GOT3 (cell line): ENCODE measurements at places on chromosomes 7 and 10.

DNA sequence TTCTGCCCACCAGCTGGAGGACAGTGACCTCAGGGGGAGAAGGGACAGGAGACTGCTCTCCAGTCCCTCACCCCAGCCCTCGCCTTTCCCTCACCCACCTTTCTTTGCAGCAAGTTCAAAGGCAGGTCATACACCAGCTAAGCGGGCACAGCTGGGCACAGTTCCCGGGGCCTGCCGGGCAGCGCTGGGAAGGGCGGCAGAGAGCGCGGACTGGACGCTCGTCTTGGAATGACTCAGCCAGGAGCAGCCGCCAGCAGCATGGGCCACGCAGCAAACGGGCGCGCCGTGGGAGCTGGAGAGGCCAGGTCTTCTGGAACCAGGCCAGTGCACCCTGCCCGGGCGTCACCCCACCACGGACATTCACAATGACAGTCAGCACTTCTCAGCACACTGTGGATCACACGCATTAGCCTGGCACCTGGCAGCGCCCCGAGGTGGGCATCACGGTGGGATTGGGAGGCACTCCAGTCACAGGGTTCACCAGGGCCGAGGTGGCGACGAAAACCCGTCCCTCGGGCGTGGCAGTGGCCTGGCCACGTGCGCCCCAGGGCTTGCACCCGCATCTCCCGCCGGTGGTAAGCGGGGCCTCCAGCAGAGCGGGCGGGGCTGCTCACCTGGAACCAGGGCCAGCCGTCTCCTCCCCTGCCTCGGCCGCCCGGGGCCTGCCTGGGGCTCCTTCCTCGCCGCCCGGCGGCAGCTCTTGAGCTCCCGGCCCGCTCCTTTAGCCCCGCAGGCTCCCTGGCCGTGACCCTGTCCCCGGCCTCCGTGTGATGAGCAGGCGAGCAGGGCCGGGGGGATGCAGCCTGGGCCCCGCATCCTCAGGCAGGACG is 29.0 kb upstream of the WDFY4 start:
- peak; percentile 79 for DNase-seq

DNA sequence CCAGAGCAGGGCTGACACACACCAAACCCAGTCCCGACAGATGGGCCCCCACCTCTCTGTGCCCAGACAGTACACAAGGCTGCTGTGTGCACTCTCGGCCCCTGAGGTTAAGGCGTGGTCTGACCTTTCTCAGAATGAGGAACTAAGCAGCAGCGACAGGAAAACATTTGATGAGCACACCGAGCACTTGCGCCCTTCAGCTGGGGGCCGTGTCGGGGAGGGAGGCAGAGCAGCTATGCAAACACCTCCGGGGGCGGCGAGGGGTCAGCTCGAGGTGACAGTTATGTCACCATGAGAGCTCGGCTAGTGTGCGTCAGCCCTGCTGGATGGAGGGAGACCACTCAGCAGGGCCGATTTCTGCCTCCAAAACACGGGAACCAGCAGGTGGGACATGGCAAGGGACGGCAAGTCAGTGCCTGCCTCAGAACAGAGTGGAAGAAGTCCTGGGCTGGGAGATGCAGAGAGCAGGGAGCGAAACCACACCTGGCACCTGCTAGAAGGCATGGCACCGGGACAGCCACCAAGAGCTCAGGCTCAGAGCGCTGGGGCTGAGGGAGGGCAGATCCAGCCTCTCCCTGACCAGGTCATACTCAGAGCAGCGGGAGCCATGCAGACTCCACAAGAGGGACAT is 57.4 kb downstream of the CHST15 start:
- DNase-seq = no peak

DNA sequence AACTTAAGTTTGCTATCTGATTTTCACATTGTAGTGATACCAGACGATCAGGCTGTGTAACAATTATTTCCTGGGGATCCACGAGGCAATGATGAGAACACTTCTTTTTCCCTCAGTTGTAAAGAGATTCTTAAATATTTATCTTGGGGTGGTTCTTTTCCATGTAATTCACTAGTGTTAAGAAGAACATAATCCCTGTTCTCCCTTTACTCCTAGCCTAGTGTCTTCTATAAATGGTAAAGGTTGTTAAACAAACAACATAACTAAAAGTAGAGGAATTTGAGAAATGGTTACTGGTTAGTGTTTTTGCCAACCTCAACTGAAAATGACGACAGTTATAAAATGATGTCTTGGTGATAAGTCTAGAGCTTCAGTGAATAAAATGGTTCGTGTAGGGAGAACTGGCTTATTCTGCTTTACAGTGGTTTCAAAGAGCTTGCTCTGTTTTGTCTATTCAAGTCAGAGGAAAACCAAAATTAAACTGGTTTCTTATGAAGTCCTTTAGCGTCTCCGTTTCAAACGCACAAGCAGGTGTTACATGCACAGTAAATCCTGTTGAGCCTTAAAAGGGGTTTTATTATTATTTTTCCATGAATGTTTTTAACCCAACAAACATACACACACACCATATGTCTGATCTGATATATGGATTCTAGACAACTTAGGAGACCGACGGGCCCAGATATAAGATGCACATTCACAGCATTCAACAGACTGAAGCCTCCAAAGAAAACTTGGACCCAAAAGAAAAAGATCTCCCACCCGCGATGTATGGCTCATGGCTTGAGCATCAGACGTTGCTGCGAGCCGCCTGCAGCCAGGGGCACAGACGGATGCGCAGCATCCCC is 1.1 kb downstream of the TBX20 start:
- no peak for DNase-seq

GRCh38 chr7:101650579-101651081 is 21.5 kb upstream of the MYL10 start:
- DNase-seq = no peak

DNA sequence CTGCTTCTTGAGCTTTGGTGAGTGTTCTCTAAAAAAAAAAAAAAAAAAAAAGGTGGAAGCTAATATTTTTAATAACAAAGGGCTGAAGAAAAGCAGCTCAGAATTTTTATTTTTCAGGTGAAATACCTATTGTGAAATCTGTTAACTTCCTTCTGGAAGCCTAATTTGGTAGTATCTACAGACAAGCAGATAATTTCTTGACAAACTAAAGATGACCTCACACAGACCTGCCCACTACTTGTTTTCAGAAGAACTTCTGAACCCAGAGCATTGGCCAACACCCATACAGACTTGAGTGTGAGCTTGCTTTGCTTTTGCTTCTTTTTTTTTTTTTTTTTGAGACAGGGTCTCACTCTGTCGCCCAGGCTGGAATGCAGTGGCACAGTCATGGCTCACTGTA is 31.2 kb downstream of the LRRC4 start:
- no peak for DNase-seq

DNA sequence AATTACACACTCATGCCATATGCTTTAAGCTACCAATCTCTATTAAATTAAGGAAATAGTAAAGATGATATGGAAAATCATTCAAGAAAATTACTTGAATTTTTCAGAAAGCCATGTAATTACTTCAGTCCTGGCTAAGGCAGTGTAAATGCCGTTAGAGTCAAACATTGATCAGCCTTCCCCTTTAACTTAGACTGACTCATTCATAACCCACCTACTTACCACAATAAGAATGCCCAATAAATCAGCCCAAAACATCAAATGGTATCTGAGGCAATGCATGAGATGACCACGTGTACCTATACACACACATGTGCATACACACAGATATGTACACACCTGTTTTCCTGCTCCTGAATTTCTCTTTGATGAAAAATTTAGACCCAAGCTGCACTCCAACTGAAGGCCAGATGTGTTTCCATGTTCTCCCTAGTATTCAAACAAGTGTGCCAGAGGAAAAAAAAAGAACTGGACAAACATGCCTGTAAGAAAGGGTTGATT is 30.2 kb upstream of the PDE1C start:
- no peak for DNase-seq

DNA sequence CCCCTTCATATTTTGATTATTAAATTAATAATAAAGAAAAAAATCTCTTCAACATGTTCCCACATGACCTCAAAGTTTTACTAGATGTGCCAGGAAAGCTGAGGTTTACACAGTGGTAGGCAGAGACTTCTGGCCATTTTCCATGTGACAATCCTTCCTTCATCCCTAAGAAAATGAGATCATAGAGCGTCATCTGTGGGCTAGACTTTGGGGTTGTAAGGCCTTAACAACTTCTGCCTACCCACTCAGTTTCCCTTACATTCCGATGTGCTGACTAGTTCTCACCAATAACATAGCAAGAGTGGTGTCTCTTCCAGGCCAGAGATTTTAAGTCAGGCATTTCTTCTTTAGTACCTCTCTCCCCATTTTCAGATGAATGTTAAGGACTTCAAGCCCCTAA is 171.1 kb upstream of the PHF14 start:
- no peak for DNase-seq

DNA sequence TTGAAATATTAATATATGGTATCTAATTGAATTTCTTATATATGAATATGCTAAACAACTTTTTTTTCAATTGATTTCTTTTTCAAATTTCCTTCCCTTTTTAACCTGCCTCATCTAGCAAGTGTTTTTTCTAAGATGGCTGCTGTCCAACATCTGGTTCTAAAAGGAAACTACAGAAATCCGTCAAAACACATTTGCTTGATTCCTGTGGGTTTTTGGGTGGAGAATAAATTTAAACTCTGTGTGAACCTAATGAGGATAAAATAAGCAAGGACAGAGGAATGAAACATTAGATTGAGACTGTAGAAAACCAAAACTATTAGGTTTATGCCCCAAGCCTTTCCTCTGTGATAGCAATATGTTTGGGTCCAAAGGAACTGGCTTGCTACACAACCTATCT is 75.5 kb upstream of the STARD3NL start:
- DNase-seq = no peak

DNA sequence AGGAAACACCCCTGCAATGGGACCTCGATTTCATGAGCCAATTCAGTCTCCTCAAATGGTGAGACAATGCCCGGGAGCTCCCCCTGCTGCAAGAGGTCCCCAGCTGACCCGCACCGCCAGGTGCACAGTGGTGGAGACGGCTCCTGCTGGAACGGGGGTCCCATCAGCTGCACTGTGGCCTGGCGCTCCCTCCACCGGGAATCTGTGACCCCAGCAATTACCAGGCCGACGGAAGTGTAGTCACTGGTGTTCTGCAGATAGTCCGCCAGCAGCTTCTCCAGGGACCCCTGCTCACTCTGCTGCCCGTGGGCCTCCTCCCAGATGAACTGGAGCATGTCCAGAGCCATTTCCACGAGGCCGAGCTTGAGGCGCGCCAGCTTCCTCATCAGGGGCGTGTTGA is 64.9 kb upstream of the NKX6-2 start:
- no peak for DNase-seq

DNA sequence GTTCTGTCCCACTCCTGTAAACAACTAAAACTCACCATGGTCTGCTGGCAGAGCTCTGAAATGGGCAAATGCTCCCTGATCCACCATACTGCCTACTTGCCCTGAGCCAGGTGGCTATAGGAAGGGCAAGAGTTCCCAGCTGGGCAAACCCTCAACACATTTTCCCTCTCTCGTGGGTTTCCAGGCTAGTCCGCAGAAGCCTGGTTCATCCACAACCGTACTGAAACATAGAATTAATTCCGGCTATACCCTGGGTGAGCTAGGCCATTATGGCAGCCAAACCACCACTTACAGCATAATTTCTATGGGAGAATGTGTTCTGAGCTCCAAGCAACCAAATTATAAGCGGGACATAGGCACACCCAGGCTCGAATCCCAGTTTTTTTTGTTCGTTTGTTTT is 20.1 kb upstream of the DDIT4 start:
- no peak for DNase-seq

DNA sequence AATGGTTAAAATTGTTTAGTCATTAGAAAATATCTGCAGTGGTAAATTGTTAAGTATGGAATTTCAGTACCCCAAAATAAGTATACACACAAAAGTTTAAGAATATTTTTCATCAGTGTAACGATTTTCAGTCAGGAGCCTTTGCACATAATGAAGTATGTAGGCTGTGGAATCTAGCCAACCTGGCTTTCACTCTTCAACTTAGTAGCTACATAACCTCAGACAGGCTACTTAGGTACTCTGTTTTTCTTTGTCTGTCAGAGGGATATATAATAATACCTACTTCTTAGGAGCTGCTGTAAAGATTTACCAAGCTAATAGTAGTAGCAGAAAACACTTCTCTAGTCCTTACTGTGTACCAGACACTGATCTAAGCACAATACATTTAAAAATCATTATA is 137.5 kb downstream of the ZEB1 start:
- DNase-seq = no peak

DNA sequence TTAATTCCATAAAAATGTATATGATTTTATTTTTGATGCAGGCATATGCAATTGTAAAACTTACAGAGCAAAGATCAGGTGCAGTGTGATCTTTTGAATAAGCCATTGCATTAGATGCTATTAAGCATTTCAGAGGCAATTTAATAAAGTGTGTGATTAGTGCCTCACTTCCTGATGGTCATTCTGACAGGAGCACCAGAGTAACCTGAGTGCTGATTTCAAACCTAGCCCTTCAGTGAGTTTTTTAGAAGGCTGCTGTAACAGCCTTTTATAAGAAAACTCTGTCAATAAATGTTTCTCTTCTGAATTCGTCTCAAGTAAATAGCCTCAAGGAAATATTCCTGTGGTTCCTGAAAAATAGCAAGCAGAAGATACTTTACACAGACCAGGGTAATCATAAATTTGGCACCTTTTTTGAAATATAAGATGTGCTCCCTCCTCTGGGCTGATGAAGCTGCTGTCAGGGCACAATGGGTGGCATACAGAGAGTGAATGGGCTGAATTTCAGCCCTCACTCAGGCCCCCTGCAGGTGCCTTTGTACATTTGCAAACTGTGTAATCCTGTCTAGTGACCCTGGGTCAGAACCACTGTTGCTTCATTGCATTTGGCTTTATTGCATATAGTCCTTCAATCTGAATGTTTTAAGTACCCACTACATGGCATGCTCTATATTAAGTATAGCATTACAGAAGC is 193.7 kb upstream of the CSTF2T start:
- no peak for DNase-seq

DNA sequence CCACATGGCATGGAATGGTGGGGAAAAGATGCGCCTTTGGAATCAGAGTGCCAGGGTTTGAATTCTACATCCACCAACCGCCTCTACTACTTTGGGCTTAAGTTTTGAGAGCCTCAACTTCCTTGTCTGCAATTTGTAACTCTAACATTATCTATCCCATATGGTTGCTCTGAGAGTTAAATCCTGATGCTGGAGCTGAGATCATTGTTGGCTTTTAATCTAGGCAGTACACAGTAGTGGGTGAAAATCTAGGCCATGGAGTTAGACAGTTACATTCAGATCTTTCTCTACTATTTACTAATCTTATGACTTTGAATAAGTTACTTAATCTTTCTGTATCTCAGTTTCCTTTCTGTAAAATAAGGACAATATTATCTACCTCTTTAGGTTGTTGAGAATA is 149.7 kb upstream of the AOAH start:
- no peak for DNase-seq

GRCh38 chr7:38438970-38439369 is 165.5 kb upstream of the TARP start:
- no peak for DNase-seq

GRCh38 chr10:57905010-57905409 is 362.7 kb downstream of the IPMK start:
- DNase-seq = no peak

GRCh38 chr7:77497079-77497478 is 40.0 kb upstream of the PTPN12 start:
- DNase-seq = no peak

GRCh38 chr10:58554316-58554715 is 41.6 kb downstream of the BICC1 start:
- no peak for DNase-seq
